Hippocampal formation (tissue), 2 donors: ENCODE measurements at places on chromosomes 11 and 22.

DNA sequence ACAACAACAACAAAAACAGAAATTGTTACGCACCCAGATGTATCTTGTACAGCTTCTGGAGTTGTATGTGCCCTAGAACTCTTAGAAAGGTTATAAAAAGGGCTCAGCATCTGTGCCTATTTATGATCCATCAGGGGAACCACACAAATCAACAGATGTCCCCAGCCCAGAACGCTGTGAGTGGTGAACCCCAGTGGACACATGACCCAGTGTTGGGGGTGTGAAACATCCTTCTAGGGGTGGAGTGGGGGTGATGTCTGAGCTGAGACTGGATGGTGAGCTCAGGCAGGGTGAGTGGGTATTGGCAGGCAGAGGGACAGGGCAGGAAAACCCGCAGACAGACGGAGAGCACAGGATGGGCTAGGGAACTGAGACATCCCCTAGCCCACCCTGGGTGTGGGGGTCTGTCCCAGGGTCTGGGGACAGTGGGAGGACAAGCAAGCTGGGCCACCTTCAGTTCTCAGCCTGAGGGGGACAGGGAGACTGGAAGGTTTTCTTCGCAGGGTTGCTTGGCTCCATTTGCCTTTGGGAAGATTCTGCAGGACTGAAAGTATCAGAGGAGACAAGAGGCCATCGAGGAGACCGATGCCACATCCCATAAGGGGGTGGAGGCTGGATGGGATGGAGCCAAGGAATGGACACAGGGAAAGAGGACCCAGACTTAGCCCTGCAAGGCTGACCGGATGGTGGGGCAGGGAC, 5.8 kb upstream of the EMID1 start:
- no peak for DNase-seq

DNA sequence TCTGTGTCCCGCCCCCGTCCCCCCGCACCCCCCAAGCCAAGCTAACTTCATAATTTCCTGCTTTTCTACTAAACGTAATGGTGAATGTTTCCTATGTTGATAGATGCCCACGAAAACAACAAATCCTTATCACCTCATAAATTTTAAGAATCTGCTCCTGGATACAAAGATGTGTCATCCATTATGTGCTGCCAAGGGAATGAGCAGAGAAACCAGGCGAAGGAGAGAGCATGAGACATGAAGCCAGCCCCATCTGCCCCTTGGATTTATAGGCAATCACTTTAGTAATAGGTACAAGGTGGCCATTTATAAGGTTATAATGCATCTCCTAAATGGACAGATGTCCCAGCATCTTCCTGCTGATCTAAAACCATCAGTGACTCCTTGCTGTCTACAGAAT, 30.3 kb downstream of the LAYN start:
- no peak for DNase-seq

- DNase-seq, result no peak
Observed at GRCh38 chr11:122895563-122895962, 13.0 kb downstream of the JHY start.

DNA sequence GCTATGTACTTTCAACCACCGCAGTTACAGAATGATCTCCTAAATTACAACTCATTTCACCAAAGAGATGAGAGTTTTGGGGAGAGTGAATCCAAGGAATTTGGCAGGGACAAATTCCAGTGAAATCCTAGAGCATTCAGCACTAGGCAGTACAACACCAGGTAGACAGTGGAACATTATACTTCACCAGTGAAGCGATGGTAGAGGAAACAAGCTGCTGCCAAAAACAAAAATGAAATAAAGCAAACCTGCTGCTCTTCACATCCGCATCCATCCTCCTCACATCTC, 16.9 kb downstream of the SMCO4 start:
- DNase-seq, result no peak

DNA sequence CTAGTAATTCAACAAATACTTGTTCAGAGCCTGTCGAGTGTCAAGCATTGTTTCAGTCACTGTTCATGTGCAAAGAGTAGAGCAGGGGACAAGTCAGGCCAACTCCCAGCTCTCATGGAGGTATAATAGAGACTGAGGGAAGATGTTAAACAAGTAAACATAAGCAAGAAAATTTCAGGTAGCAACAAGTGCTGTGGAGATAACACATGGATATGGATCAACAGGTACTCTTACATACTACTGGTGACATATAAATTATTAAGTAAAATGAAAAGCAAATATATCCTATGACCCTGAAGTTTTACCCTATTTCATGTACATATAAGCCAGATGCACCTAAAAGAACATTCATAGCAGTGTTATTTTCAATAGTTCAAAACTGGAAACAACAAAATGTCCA, 42.7 kb downstream of the SIK2 start:
- DNase-seq, result no peak

GRCh38 chr22:47788461-47788860, 1026.0 kb downstream of the TBC1D22A start:
- no peak for DNase-seq

DNA sequence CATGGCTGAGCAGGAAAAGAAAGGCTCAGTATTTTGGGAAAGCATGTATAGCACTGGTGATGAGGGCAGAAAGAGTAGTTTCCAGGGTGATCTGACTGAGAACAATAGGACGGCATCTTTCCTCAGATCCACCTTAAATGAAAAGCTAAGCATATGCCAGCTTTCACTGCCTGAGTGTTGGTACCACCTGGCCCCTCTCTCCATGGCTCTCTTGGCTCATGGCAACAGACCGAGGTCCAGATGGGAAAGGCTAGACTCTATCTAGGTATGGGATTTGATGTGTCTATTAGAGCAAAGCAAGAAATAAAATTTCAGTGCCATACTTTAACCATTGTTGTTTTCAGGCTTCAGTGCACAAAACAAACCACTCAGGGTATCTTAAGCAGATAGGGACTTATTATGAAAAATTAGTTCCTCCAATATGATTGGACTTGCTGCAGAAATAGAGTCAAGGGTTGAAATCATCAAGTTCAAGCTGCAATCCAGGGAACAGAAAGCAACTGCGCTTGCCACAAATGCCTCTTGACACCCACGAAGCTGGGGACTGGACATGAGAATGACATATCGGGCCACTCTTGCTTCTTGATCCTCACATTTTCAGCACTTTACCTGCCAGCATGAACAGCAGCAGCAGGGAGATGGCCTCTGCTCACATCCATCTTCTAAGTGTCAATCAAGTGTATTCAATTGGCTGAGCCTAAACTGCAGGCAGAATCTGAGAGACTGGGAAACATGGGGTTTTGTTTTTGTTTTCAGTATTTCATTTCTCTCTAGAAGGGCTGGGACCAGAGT, 64.0 kb upstream of the SNX19 start:
- no peak for DNase-seq

- DNase-seq, result no peak
Observed at GRCh38 chr22:26887916-26888315, 230.5 kb downstream of the MIAT start.

- no peak for DNase-seq
Observed at GRCh38 chr11:2382129-2382517, 5.0 kb downstream of the CD81 start.

GRCh38 chr11:113481672-113482071, 6.5 kb upstream of the DRD2 start:
- DNase-seq, result no peak
